ENCODE measurements at places on chromosomes 7 and 10. TPM values are rescaled to one million over a fixed set of nuclear protein-coding genes. Genes with fewer than 3 reads are reported as not detected.

HTR5A gene
- 0.62 TPM for total RNA-seq

WEE2 gene
- 0.16 TPM for total RNA-seq

ANLN gene
- total RNA-seq: 30.9 TPM

TIAL1 gene
- 58.8 TPM for total RNA-seq

NXPH1 gene
- 47.4 TPM for total RNA-seq

FAM25G gene
- total RNA-seq: not detected

MORN4 gene
- 36.8 TPM for total RNA-seq

FAM204A gene
- total RNA-seq: 53.8 TPM

GPR37 gene
- total RNA-seq: 24.3 TPM

CHAT gene
- 0.62 TPM for total RNA-seq

CRCP gene
- 52.4 TPM for total RNA-seq

GHITM gene
- 146 TPM for total RNA-seq

CYP2E1 gene
- 10.5 TPM for total RNA-seq

MRC1 gene
- total RNA-seq: 4.5 TPM

NPC1L1 gene
- 0.16 TPM for total RNA-seq

HECW1 gene
- total RNA-seq: 54.7 TPM

TRAPPC14 gene
- total RNA-seq: 8.0 TPM

FXYD4 gene
- total RNA-seq: not detected

PHYHIPL gene
- total RNA-seq: 42.4 TPM

C7orf57 gene
- 0.78 TPM for total RNA-seq

CFAP69 gene
- 6.2 TPM for total RNA-seq

KNDC1 gene
- total RNA-seq: 5.9 TPM

UCMA gene
- total RNA-seq: not detected

C10orf120 gene
- total RNA-seq: not detected

NUTM2B gene
- total RNA-seq: 2.3 TPM

PIP gene
- total RNA-seq: not detected

TM9SF3 gene
- total RNA-seq: 129 TPM

NPM3 gene
- 35.2 TPM for total RNA-seq

DGKB gene
- total RNA-seq: 6.6 TPM

RTKN2 gene
- total RNA-seq: 7.5 TPM

SPDYE16 gene
- total RNA-seq: not detected

TRIM4 gene
- 9.0 TPM for total RNA-seq

HMX2 gene
- total RNA-seq: not detected

CHN2 gene
- total RNA-seq: 76.3 TPM

CYP3A7 gene
- not detected for total RNA-seq

GPR141 gene
- total RNA-seq: not detected

TBATA gene
- total RNA-seq: not detected

KLF14 gene
- not detected for total RNA-seq

PDE6C gene
- total RNA-seq: not detected

UTF1 gene
- not detected for total RNA-seq

GUSB gene
- total RNA-seq: 21.2 TPM

DLX6 gene
- total RNA-seq: 0.62 TPM

TMEM229A gene
- 1.7 TPM for total RNA-seq

NKX2-3 gene
- not detected for total RNA-seq

SSC4D gene
- total RNA-seq: 0.94 TPM

VSTM4 gene
- total RNA-seq: 2.3 TPM

ZNF789 gene
- 25.3 TPM for total RNA-seq

KAZALD1 gene
- 1.4 TPM for total RNA-seq

TAS2R4 gene
- 4.5 TPM for total RNA-seq
